ENCODE measurements at places on chromosomes 12 and 14. TPM values are rescaled to one million over a fixed set of nuclear protein-coding genes. Genes with fewer than 3 reads are reported as not detected.

Gene KRT73
- not detected for total RNA-seq

DNA sequence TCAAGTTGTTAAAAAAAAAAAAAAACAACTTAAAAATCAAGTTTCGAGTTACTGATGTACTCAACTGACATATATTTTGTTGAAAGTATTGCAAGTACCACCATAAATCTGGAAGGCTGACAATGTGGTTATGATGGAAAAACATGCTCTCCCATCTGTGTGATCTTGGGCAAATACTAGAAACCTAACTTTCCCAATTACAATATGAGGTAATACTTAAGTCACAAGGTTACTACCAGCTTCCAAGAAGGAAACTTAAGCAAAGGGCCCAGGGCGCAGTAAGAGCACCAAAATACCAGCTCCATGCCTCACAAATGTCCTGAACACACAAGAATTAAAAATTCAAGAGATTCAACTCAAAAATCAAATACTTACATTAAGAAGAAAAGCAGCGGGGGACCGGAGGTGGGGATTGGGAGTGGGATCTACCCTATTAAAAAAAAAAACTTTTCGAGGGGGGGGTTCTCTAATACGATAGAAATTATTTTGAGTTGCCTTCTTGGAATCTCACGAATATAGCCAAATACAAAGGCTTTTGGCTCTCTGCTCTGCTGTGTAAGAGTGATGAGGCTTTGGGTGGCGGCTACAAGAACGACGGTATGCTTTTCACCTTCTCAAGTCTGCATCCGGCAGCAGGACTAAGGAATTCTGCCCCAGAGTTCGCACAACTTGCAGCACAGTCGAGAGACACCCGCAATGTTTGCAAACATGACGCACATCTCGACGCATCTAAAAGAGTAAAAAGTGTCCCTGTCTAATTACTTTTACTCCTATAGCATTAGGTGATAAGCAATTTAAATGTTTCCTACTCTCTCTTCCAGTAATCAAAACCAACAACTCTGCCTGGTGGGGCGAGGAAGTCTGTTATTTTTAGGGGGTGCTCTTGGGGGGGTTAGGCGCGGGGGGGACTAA, 1.1 kb downstream of the SAV1 start:
- no peaks in the 10 kb centered on the region for H3K27me3 ChIP-seq
- peak overlapping the region; percentile 70 for H3K27ac ChIP-seq
- DNase-seq, result peak; percentile 33
- peaks cover 10% of the 10 kb centered on the region for H3K36me3 ChIP-seq
- H3K4me1 ChIP-seq, result peaks cover 12% of the 10 kb centered on the region

GRCh38 chr12:47126246-47126645, 46.5 kb upstream of the AMIGO2 start:
- no peak overlapping the region for H3K27ac ChIP-seq
- DNase-seq, result no peak
- peaks cover 24% of the 10 kb centered on the region for H3K4me1 ChIP-seq
- H3K27me3 ChIP-seq, result no peaks in the 10 kb centered on the region
- no peak overlapping the region for H3K4me3 ChIP-seq

DNA sequence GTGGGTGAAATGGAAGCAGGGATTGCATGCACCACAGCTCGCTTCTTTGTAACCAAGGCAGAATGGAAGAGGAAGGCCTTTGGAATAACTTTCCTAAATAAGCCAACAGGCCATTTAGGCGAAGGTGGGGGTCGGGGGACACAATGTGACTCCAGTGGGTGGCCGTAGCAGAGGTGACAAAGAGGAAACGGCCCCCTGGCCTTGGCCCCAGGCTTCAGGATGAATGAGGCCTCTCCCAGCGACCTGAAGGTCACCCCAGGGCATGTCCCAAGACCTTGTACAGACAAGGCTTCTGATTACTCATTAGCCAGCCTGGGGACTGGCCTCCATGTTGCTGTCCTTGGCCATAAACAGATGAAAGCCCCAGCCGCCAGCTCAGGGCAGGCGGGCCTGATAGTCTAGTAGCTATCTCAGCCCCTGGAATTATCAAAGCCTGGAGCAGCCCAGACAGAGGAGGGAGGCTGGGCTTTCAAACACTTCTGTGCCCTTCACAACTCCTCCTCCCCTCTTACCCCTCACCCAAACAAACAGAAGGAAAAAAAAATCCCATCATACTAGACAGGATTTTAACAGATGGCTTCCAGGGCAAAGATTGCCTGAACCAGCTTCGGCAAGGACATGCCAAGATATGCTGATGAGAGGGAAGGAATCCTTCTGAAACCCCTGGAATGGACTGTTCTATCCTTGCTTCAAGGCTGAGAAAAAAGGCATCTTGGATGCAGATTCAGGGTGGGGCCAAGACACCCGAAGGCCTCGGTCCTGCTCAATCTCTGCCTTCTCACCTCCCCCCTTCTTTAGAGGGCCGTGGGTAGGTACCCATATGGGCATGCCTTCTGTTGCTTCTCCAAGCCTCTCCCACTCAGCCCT, 142.3 kb upstream of the PARP11 start:
- no peaks in the 10 kb centered on the region for H3K4me1 ChIP-seq
- no peak overlapping the region for H3K4me3 ChIP-seq
- DNase-seq, result no peak
- H3K27ac ChIP-seq, result no peak overlapping the region

GRCh38 chr12:52278575-52279421, 4.4 kb downstream of the KRT86 start:
- peak; percentile 78 for DNase-seq
- H3K4me1 ChIP-seq, result peaks cover 2% of the 10 kb centered on the region
- H3K27ac ChIP-seq, result no peak overlapping the region
- H3K4me3 ChIP-seq, result no peak overlapping the region

Gene RNASE7
- not detected for total RNA-seq

DNA sequence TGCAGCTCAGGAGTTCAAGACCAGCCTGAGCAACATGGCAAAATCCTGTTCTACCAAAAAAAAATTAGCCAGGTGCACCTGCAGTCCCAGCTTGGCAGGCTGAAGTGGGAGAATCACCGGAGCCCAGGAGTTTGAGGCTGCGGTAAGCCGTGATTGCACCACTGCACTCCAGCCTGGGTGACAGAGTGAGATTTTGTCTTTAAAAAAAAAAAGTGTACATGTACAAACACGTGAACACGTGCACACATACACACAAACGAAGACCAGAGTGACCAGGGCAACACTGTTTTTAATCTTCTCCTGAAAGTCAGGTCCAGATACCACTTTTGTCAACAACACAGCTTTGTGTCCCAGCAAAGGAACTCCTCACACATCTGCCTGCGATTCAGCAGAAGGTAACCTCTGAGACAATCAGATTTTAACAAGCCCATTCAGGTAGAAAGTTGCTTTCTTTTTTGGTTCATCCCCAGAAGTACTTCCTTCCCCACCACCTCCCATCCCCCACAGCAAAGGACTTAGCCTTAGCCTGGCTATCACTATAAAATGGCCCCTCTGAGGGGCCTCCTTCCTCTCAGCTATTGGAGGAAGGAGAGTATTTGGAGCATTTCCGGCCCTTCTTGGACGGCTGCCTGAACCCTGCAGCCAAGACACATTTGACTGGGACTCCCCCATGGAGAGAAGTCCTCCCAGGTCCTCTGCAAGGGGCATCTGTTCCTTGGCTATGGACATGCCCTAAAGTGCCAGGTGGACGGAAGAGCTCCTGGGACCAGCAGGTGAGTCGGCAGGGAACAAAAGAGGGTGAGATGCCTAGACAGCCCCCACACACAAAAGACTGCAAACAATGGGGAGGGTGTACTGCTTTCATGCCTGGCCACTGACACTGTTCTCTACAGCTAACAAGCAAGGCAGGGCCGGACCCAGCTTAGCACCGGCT, 9.8 kb downstream of the CTDSP2 start:
- H3K36me3 ChIP-seq, result no peaks in the 10 kb centered on the region
- peak overlapping the region; percentile 62 for H3K4me3 ChIP-seq
- H3K4me1 ChIP-seq, result peaks cover 90% of the 10 kb centered on the region
- peak; percentile 79 for DNase-seq

DNA sequence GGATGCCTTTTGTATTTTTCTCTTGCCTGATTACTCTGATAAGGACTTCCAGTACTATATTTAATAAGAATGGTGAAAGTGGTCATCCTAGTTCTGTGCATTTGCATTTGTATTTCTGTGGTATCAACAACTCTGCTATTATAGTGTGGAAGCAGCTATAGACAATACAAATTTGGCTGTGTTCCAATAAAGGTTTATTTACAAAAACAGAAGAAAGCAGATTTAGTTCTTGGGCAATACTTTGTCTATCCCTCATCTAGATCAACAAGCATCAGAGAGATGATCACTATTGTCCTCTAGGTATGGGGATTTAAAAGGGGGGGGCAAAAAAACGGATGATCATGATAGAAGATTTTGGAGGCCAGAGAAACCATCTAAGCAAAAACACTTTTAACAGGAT, 19.1 kb upstream of the BTG1 start:
- H3K27me3 ChIP-seq, result no peaks in the 10 kb centered on the region
- no peak overlapping the region for H3K27ac ChIP-seq
- no peak for DNase-seq
- no peaks in the 10 kb centered on the region for H3K36me3 ChIP-seq

DNA sequence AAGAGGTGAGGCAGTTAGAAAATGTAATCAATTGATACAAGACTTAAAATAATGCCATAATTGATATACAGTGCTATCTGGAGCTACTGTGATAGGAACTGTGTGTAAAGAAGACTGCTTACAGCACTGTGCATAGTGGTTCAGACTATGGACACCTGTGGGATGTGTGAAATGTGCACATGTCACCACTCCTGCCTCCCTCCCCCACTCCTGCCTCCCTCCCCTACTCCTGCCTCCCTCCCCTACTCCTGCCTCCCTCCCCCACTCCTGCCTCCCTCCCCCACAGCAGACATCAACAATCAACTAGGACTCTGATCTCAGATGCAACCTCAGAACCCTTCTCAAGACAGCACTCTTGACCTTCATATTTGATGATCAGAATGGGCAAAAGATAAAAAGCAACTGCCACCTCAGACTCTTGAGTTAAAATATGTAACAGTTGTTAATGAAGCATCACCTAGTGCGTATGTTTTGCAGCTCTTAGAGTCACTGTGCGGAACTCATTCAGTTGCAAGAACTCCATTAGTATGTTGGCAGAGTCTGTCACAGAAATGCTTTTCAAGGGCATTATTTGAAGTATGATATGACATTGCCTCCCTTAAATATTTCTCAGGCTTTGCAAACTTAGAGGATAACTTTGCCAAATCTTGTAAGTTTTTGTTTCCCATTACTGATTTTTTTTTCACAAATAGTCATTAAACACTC, 255.2 kb upstream of the DDHD1 start:
- H3K27me3 ChIP-seq, result no peaks in the 10 kb centered on the region
- DNase-seq, result no peak
- H3K36me3 ChIP-seq, result no peaks in the 10 kb centered on the region
- no peaks in the 10 kb centered on the region for H3K4me1 ChIP-seq
- no peak overlapping the region for H3K4me3 ChIP-seq
- no peak overlapping the region for H3K27ac ChIP-seq

DNA sequence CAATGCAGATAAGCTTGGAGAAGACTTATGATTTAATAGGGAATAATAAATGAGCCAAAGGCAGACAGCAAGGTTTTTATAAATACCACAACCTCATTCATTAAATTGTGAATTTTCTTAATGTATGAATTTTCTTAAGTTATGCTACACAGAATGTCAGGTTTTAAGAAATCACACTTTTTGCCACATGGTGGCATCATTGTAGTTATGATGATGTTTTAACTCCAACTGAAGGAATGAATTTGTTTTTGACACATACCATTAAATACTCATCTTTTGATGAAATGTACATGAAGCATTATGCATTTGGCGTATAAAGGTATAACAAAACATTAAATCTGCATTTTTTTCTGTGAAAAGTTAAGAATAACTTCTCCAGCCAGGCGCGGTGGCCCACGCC, 524.1 kb upstream of the FBXO33 start:
- DNase-seq, result no peak
- no peaks in the 10 kb centered on the region for H3K27me3 ChIP-seq
- no peak overlapping the region for H3K27ac ChIP-seq
- no peak overlapping the region for H3K4me3 ChIP-seq
- H3K4me1 ChIP-seq, result no peaks in the 10 kb centered on the region

GRCh38 chr14:33685698-33686097, 265.2 kb downstream of the EGLN3 start:
- H3K36me3 ChIP-seq, result no peaks in the 10 kb centered on the region
- H3K27me3 ChIP-seq, result no peaks in the 10 kb centered on the region
- H3K27ac ChIP-seq, result no peak overlapping the region
- H3K4me3 ChIP-seq, result no peak overlapping the region
- H3K4me1 ChIP-seq, result no peaks in the 10 kb centered on the region

Measured in activated CD8-positive, alpha-beta T cell treated with anti-CD3 and anti-CD28 coated beads for 36 hours (primary cell).